ENCODE measurements at places on chromosomes 6 and 20.

GRCh38 chr6:149224399-149224798 lies 93.1 kb upstream of the TAB2 start:
- H3K36me3 ChIP-seq, result peaks cover 4% of the 10 kb centered on the region
- no peak overlapping the region for H3K4me3 ChIP-seq
- peaks cover 22% of the 10 kb centered on the region for H3K4me1 ChIP-seq
- no peak for DNase-seq
- H3K27me3 ChIP-seq, result no peaks in the 10 kb centered on the region

- H3K4me1 ChIP-seq, result peaks cover 11% of the 10 kb centered on the region
- no peak overlapping the region for H3K27ac ChIP-seq
- H3K4me3 ChIP-seq, result no peak overlapping the region
- no peaks in the 10 kb centered on the region for H3K36me3 ChIP-seq
- no peak for DNase-seq
Observed at GRCh38 chr6:35955521-35955920, 34.6 kb upstream of the SRPK1 start.

- DNase-seq, result no peak
- H3K4me3 ChIP-seq, result no peak overlapping the region
- H3K4me1 ChIP-seq, result no peaks in the 10 kb centered on the region
- no peak overlapping the region for H3K27ac ChIP-seq
Observed at GRCh38 chr20:61956396-61957342, 109.0 kb downstream of the TAF4 start.

GRCh38 chr6:12258191-12258590 lies 32.0 kb upstream of the EDN1 start:
- DNase-seq, result no peak
- no peak overlapping the region for H3K4me3 ChIP-seq
- no peak overlapping the region for H3K27ac ChIP-seq
- no peaks in the 10 kb centered on the region for H3K4me1 ChIP-seq
- H3K27me3 ChIP-seq, result peaks cover 15% of the 10 kb centered on the region

GRCh38 chr6:104183816-104184435 lies 675.8 kb downstream of the HACE1 start:
- no peak overlapping the region for H3K4me3 ChIP-seq
- no peak for DNase-seq
- no peaks in the 10 kb centered on the region for H3K36me3 ChIP-seq
- no peak overlapping the region for H3K27ac ChIP-seq
- H3K4me1 ChIP-seq, result no peaks in the 10 kb centered on the region

GRCh38 chr6:81023007-81023582 lies 729.4 kb downstream of the TENT5A start:
- no peaks in the 10 kb centered on the region for H3K27me3 ChIP-seq
- no peaks in the 10 kb centered on the region for H3K36me3 ChIP-seq
- H3K4me1 ChIP-seq, result no peaks in the 10 kb centered on the region
- H3K27ac ChIP-seq, result no peak overlapping the region
- H3K4me3 ChIP-seq, result no peak overlapping the region

- DNase-seq, result no peak
- H3K27ac ChIP-seq, result no peak overlapping the region
- no peaks in the 10 kb centered on the region for H3K36me3 ChIP-seq
- H3K4me3 ChIP-seq, result no peak overlapping the region
- H3K4me1 ChIP-seq, result no peaks in the 10 kb centered on the region
- peaks cover 12% of the 10 kb centered on the region for H3K27me3 ChIP-seq
Observed at GRCh38 chr6:90637320-90637719, 50.4 kb upstream of the MAP3K7 start.

- DNase-seq, result peak; percentile 34
- peaks cover 82% of the 10 kb centered on the region for H3K27me3 ChIP-seq
- no peak overlapping the region for H3K27ac ChIP-seq
- H3K4me1 ChIP-seq, result peaks cover 23% of the 10 kb centered on the region
Observed at GRCh38 chr6:28207510-28208110, 17.5 kb upstream of the ZSCAN9 start.
